Stimulated activated CD4-positive, alpha-beta T cell treated with anti-CD3 and anti-CD28 coated beads, Interleukin-2, amount 100 ng/mL, for 24 hours (primary cell): ENCODE measurements at places on chromosomes 2 and 18.

GRCh38 chr2:204331988-204332387 is 213.3 kb upstream of the PARD3B start:
- DNase-seq: no peak

GRCh38 chr2:167127135-167127534 is 238.9 kb downstream of the XIRP2 start:
- no peak for DNase-seq

DNA sequence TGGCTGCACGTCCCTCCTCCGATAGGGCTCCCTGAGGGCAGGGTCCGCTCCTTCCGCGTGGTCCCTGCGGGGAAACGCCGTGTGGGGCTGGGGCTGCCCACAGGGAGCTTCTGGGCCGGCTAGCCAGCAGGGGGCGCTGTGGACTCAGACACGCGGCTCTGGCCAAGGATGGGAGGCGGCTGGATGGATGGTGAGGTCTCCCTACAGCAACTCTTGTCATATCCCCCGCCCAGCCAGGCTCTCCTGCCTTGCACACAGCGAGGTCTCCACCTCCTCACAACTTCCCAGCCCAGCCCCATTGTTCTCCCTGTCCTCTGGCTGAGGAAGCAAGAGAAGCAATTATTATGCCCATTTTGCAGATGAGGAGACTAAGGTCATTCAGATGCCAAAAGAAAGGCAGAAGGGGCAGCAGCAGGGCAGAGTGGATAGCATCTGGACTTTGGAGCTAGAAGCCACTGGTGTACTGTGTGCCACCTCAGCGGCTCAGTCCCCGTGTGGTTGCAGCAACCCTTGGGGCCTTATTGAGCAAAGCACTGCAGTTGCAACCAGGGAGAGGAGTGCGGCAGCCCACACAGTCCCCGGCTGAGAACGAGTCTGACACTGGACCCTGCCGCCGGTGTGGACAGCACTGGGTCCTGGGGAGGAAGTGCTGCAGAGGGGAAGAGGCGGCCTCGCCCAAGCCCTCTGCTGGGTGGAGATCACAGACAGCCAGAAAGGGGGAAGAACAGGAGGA is 99.0 kb downstream of the ZFP36L2 start:
- DNase-seq: peak; percentile 97

GRCh38 chr2:233115741-233116140 is 55.6 kb downstream of the INPP5D start:
- no peak for DNase-seq

DNA sequence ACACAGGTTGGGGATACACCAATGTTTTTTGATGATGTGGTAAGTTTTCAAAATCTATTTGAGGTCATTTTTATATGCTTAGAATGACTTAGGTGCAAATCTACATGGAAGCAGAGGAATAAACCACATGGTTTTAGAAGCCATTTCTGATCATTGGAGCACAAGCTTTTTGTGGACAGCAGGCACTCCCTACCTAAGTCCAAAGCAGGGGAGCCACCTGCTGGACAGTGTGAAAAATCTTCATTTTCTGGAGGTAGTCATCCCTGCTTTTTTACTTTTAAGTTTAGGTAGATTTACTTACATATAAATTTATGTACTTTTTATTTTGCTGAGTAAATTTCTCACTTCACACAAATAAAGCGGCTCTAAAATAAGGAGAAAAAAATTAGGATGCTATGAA is 323.2 kb downstream of the PLCL1 start:
- DNase-seq: peak; percentile 59

GRCh38 chr18:48310353-48310752 is 98.8 kb downstream of the ZBTB7C start:
- DNase-seq: no peak

- no peak for DNase-seq
Observed at GRCh38 chr2:235765181-235765820, 271.5 kb downstream of the AGAP1 start.

DNA sequence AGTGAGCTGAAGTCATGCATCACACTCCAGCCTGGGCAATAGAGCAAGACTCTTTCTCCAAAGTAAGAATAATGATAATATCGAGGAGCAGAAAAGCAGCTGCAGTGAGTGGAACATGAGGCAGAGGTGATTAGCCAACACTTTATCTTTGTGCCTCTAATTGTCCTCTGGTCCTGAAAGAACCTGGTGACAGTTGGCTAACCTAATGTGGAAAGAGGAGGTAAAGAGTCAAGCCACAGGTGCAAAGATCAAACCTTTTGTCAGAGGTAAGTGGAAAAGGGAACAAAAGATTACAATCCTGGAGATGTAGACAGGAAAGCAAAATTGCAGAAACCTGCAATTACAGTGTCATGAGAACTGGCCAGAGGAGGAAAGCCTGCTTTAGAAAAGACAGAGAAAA is 53.5 kb upstream of the LCLAT1 start:
- no peak for DNase-seq

- DNase-seq: no peak
Observed at GRCh38 chr2:225566798-225567197, 167.3 kb downstream of the NYAP2 start.
